ENCODE measurements at places on chromosomes 4 and X.

- DNase-seq, result peak; percentile 13
Measured at GRCh38 chrX:64975491-64975890, 759 bp downstream of the ZC4H2 start.

GRCh38 chrX:154429711-154430110 is 1.2 kb downstream of the ATP6AP1 start:
- DNase-seq, result no peak

DNA sequence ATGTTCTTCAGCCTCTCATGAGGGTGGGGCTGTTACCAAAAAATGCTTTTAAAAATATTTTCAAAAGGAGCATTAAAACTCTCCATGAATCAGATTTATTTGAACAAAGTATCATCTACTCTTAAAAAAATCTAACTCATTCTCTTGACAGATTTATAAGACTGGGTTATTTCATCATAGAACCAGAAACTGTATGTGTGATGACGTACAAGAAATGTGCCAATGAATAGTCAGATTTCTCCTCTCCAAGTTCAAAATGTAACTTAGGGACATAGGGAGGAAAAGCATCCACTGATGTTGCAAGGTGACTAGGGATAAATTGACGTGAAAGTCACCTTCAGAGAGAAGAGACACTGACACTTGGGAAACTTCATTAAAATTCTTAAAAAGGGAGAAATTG is 89.1 kb upstream of the CLNK start:
- DNase-seq, result no peak

- no peak for DNase-seq
Measured at GRCh38 chr4:172601195-172601594, 567.4 kb upstream of the GALNT7 start.

DNA sequence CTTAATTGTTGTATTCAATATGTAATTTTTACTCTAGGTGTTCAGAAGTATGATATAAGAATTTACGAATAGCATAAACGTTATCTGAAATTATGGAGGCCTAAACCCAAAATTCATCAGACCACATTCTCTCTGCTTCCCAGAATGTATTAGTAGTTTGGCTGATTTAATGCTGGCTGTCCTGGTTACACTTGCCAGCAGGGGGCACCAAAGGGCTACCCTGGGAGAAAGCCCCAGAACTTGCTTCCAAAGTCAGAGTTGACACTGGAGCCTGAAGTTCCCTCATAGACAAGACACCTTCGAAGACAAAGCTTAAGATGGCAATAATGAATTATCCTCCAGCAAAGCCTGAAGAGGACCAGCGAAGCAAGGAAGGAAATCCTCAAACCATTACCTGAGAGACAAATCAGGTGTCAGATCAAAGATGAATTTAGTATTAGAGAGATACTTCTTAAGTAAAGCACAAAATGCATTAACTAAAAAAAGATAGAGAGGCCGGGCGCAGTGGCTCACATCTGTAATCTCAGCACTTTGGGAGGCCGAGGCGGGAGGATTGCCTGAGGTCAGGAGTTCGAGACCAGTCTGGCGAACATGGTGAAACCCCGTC is 11.3 kb upstream of the ANOS1 start:
- DNase-seq, result peak; percentile 17
